Left ventricle myocardium inferior (tissue), 1 donor: ENCODE measurements at places on chromosomes 2 and 18. TPM values are rescaled to one million over a fixed set of nuclear protein-coding genes. Genes with fewer than 3 reads are reported as not detected.
A peak's percentile ranks its signal among the peaks of the same experiment; 100 is the strongest.

- no peak for DNase-seq
- H3K4me1 ChIP-seq = no peaks in the 10 kb centered on the region
- no peaks in the 10 kb centered on the region for H3K36me3 ChIP-seq
- H3K4me3 ChIP-seq = no peak overlapping the region
- H3K27me3 ChIP-seq = peaks cover 25% of the 10 kb centered on the region
Observed at GRCh38 chr18:47970664-47971531, 40.4 kb upstream of the SMAD2 start.

GRCh38 chr2:165810418-165810817, 16.4 kb upstream of the GALNT3 start:
- H3K4me1 ChIP-seq = no peaks in the 10 kb centered on the region
- no peak overlapping the region for H3K27ac ChIP-seq
- H3K36me3 ChIP-seq = no peaks in the 10 kb centered on the region
- no peak overlapping the region for H3K4me3 ChIP-seq

Gene CABYR
- total RNA-seq = not detected

Gene PARD6G
- 2.0 TPM for total RNA-seq

Gene CFC1B
- not detected for total RNA-seq

DNA sequence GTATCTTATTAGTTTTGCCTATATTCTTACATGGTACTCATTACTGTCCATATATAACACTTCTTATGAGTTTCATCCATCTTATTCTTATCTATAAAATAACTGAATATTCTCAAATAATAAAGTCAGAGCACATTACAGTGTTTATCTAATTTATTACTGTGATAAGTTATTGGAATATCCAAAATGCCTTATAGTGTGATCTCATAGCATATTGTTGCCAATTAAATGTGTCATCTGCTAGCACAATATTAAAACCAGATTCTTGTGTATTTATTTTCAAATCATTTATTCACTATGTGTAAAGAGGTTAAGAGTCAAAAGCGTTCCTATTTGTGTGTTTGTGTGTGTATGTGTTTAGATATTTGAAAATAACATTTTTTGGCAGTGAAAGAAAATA, 151.9 kb downstream of the WDR7 start:
- H3K27me3 ChIP-seq = no peaks in the 10 kb centered on the region
- peaks cover 3% of the 10 kb centered on the region for H3K36me3 ChIP-seq
- peaks cover 6% of the 10 kb centered on the region for H3K4me1 ChIP-seq
- no peak overlapping the region for H3K4me3 ChIP-seq
- DNase-seq = no peak
- no peak overlapping the region for H3K27ac ChIP-seq

DNA sequence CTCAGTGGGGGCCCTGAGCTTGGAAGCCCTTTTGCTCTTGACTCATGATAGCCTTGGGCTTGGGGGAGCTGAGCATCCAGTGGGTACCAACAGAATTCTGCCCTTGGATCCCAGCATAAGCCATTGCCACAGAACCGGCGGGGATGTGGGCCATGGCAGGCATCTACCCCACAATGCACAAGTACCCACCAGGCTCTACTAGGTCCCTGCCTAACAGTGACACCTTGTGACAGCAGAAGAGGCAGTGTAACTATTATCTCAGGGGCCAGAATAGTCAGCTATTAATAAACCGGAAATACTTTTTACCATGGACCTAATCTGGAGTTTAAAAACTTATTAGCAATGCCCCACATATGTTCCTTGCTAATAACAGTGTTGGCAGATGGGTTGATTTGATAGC, 397.2 kb downstream of the TMEM182 start:
- no peaks in the 10 kb centered on the region for H3K36me3 ChIP-seq
- H3K27me3 ChIP-seq = peaks cover 48% of the 10 kb centered on the region
- no peak for DNase-seq
- H3K27ac ChIP-seq = no peak overlapping the region

Gene CYP27C1
- total RNA-seq = 0.11 TPM

Gene SKA1
- 0.44 TPM for total RNA-seq

GRCh38 chr2:5353565-5353964, 338.6 kb upstream of the SOX11 start:
- H3K4me1 ChIP-seq = no peaks in the 10 kb centered on the region
- H3K27ac ChIP-seq = no peak overlapping the region

GRCh38 chr2:222451224-222451674, 26.9 kb downstream of the SGPP2 start:
- peaks cover 58% of the 10 kb centered on the region for H3K4me1 ChIP-seq
- DNase-seq = no peak
- no peaks in the 10 kb centered on the region for H3K27me3 ChIP-seq
- no peaks in the 10 kb centered on the region for H3K36me3 ChIP-seq

Gene DSC2
- 24.5 TPM for total RNA-seq

Gene HOXD13
- total RNA-seq = not detected

Gene STARD7
- total RNA-seq = 174 TPM

Gene MREG
- 0.22 TPM for total RNA-seq

Gene AQP12B
- not detected for total RNA-seq

Gene CNDP1
- not detected for total RNA-seq

Gene CFAP65
- total RNA-seq = not detected

GRCh38 chr2:118122594-118123281, 34.5 kb downstream of the INSIG2 start:
- peaks cover 1% of the 10 kb centered on the region for H3K27me3 ChIP-seq
- no peak overlapping the region for H3K4me3 ChIP-seq
- no peak for DNase-seq
- H3K27ac ChIP-seq = peak overlapping the region; percentile 28
- H3K4me1 ChIP-seq = peaks cover 16% of the 10 kb centered on the region

DNA sequence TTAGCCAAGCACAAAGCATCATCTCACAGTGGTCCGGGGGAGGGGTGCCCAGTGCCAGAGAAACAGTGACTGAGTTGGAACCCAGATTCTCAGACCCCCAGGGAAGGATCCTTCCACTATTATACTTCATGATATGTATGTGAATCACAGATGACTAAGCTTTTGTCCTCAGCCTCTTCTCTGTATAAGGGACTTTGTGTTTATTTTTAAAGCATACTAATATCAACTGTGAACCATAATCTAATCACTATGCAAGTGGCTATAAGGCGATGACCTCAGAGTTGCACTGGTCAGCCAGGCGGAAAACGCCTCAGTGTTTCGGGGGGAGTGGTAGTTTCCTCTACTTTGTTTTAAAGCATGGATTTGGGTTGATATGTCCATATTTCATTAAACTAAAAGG, 160.4 kb upstream of the TMEM200C start:
- peaks cover 53% of the 10 kb centered on the region for H3K4me1 ChIP-seq
- no peak overlapping the region for H3K4me3 ChIP-seq
- H3K27ac ChIP-seq = peak overlapping the region; percentile 41
- H3K27me3 ChIP-seq = no peaks in the 10 kb centered on the region
- no peak for DNase-seq

GRCh38 chr2:196839574-196839973, 30.4 kb upstream of the C2orf66 start:
- H3K27me3 ChIP-seq = no peaks in the 10 kb centered on the region
- H3K4me3 ChIP-seq = no peak overlapping the region
- DNase-seq = no peak

DNA sequence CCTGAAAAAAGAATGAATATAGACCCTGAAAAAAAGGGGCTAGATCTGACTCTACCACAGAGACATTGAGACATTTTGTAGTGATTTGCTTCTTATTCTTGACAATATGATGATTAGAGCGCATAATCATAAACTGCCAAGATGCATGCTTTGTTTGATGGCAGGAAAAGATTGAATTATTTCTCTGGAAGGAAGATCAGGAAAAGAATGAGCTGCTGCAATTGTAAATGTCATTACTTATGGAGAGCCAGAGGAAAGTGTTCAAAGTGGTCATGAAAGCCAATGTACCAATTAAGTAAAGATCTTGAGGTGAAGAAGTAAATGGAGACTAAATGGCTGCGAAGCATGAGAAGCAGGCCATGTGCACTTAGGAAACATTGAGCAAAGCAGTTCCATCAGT, 126.4 kb upstream of the NXPH2 start:
- DNase-seq = no peak
- H3K27ac ChIP-seq = no peak overlapping the region
- H3K4me3 ChIP-seq = no peak overlapping the region
- H3K27me3 ChIP-seq = no peaks in the 10 kb centered on the region
- no peaks in the 10 kb centered on the region for H3K36me3 ChIP-seq

Gene AMER3
- total RNA-seq = not detected

Gene HSPE1
- 120 TPM for total RNA-seq

DNA sequence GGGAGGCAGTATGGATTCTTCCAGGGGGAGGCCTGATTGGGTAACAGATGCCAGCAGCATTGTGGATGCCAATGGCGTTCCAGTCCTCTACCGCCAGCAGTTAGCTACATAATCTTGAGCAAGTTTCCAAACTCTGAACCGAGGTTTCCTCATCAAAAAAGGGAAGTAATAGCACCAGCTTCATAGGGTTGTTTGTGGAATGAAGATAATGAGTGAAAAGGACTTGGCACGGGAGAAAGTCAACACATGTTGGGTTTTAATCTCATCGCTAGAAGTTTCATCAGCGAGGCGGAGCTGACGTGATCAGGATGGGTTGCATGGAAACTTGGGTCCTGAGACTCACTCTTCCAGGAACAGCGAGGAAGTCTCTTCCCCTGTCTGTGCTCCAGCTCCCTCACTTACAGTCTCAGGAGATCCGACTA, 266.7 kb downstream of the SH3BP4 start:
- peaks cover 54% of the 10 kb centered on the region for H3K27me3 ChIP-seq
- no peaks in the 10 kb centered on the region for H3K36me3 ChIP-seq
- no peak overlapping the region for H3K4me3 ChIP-seq
- no peak overlapping the region for H3K27ac ChIP-seq
- DNase-seq = peak; percentile 25

DNA sequence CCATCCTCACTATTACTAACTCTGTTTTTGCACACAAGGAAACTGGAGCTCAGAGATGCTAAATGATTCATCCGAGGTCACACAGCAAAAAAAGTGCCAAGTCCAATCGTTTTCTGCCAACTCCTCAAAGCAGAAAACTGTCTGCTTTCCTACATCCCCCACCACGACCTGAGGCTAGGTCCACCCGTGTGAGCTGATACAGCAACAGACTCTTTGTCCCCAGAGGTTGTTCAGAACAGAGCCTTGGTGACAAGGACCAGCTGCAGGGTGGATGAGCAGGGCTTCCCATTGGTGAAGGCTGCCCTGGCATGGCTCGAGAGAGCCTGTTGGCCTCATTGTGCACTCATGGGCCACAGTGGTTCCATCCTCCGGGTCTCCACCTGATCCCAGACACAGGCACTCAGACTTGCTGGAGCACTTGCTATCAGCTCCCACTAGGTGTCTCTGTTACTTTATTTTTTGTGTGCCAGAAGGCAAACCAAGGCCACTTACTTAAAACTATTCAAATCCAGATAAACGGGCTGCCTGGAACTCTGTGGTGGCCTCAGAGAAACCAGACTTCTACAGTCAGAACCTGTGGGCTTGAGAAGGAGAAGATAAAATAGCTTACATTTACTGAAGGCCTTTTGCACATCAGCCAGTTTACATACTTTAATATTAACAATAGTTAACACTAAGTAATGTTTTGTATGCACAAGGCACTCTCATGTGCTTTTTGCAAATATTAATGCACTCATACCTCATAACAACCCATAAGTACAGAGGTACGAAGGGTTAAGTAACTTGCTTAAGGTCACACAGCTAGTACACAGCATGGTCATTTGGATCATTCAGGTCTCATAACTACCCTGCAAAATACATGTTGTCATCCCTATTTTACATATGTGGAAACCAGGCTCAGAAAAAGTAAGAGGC, 62.9 kb upstream of the CTIF start:
- H3K27ac ChIP-seq = no peak overlapping the region
- no peak overlapping the region for H3K4me3 ChIP-seq
- no peak for DNase-seq
- peaks cover 10% of the 10 kb centered on the region for H3K4me1 ChIP-seq
- no peaks in the 10 kb centered on the region for H3K27me3 ChIP-seq
- no peaks in the 10 kb centered on the region for H3K36me3 ChIP-seq

- H3K27ac ChIP-seq = no peak overlapping the region
- H3K4me3 ChIP-seq = no peak overlapping the region
- no peaks in the 10 kb centered on the region for H3K27me3 ChIP-seq
- peaks cover 22% of the 10 kb centered on the region for H3K4me1 ChIP-seq
- H3K36me3 ChIP-seq = peaks cover 12% of the 10 kb centered on the region
- no peak for DNase-seq
Observed at GRCh38 chr2:152563764-152564163, 153.5 kb downstream of the PRPF40A start.

DNA sequence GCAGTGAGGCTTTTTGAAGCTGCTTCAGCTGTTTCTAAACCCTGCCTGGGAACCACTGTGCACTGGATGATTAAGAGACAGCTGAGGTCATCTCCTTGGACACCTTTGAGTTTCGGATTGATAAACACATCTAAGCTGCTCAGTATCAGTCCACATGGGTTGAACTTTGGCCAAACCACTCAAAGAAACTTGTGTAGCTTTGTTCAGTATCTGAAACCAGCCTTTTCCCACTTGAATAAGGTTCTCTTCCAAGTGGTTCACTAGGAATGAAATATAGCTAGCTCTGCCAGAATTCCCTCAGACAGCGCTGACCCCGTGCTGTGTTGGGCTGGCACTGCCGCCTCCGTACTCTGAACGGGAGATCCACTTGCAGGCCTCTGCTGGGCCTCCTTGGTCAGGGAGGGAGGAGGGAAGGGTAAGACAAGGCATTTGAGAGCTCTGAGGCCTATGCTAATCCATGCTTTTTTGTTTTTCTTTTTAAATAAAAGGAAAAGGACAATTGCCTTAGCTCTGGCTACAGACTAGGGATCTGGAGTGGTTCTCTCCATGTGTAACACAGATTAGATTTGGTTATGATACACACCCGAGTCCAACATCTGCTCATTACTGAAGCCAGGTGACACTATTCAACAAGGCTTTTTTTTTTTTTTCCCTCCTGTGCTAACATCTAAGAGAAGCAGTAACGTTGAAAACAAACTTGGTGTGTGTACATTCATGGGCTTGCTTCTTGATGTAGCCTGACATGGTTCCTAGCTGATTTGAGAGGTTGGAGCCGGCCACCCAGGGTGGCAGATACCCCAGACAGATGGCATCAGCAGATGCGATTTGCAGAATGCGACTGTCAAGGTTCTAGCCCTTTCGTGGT, 67.7 kb downstream of the NCK2 start:
- H3K4me3 ChIP-seq = no peak overlapping the region
- H3K4me1 ChIP-seq = peaks cover 71% of the 10 kb centered on the region
- peak; percentile 41 for DNase-seq

DNA sequence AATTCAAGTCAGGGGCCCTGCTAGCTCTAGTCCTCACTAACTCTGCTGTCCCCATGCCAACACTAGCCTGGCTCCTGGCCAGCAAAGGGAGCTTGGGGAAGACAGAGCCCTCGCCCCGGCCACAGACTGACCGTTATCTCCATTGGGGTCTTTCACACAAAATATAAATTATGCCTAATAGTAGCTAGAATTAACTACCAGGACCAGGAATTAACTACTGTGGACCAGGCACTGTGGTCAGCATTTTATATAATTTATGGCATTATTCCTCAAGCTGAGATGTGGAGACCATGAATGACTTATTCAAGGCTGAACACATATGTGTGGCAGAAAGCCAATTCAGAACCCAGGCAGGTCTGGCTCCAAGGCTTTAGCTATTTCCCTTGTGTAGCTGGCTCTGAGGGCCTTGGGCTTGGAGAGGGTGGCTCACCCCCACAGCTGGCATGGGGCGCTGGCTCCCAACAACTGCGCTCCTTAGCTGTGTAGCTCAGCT, 49.2 kb downstream of the CELF4 start:
- H3K27me3 ChIP-seq = peaks cover 86% of the 10 kb centered on the region
- no peaks in the 10 kb centered on the region for H3K4me1 ChIP-seq
- no peaks in the 10 kb centered on the region for H3K36me3 ChIP-seq
- H3K27ac ChIP-seq = no peak overlapping the region
- no peak overlapping the region for H3K4me3 ChIP-seq
- no peak for DNase-seq
